ENCODE measurements at places on chromosomes 2 and 18.

DNA sequence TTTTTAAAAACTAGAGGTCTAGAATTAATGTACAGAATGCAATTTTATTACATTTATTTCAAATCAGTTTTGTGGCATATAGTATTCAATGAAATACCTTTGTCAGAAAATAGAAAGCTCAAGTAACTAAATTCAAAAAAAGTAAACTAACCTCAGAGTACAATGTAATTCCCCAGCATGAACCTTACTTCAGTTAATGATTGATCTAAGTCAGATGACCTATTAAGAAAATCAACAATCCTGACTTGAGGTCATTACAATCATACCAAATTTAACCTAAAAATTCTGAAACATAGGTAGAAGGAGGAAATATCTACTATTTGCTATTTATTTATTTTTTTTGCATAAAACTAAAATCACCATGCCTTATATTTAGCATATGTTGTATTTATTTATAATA, 142.9 kb downstream of the CCDC102B start:
- no peak for DNase-seq

- no peak for DNase-seq
Measured at GRCh38 chr18:62011416-62011815, 118.6 kb upstream of the RNF152 start.

DNA sequence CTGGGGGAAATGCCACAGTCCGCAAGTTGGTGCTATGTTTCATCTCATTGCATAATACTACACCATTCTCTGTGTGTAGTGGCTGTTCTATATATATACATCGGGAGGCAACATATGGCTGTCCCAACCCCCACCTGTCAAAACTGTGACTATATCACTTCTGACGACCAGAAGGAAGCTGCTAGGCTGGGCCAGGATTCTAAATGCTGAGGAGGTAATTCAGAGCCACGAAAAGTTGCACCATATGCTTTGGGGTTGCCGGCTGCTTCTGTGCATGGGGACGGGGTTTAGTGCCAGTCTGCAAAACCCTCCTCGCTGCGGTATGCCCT, 117.3 kb downstream of the MSH2 start:
- DNase-seq = no peak

DNA sequence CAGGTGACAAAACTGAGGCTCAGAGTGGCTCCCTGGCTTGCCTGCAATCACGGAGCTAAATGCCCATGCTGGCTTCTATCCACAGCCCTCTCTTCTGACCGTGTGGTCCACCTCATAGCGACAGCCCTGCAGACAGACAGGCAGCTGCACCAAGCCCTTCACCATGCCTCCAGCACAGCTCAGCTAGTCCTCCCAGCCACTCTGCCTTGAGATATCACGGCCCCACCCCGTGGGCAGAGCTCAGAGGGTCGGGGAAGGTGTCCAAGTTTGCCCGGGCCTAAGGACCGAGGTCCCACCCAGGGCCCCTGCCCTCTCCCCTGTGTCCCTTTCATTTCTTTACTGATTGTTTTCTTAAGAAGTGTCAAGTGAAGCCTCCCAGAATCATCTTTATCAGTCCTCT, 128.2 kb upstream of the GLI2 start:
- no peak for DNase-seq

DNA sequence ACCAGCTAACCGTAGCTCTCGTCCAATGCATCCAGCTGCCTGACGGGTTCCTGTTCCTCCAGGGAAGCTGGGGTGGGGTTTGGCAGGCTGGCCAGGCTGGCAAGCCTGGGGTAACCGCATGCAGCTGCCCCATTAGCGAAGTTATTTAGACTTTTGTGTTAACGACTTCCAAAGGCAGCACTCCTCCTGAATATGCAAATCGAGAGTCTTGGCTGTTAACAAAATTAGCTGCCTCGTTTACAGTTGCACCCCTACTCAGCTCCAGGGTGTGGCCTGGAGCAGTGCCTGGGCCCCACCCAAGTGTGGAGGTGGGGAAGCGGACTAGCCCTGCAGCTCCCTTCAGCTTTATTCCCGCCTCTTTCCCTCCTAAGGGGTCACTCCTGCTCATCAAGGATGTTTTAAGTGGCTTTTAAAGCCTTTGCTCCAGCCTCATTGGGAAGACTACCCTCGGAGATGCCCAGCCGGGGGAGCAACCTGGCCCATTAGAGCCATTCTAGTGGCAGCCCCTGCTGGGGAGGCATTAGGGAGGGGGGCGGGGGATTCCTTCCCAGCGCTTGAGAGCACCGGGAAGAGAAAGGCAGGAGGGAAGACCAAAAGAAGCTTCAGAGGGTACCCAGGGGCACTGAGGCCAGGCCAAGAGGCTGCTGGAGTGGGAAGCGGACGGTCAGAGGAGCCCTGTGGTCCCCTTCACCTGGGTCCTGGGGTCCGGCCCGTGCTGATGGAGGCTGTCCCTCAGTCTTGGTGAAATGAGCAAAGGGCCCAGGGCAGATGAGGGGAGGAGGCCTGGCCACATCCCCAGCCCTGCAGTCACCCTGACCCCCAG, 204.1 kb downstream of the CELF4 start:
- no peak for DNase-seq

- no peak for DNase-seq
Measured at GRCh38 chr2:24642351-24642750, 150.8 kb downstream of the PTRHD1 start.

GRCh38 chr2:3751806-3752205, 48.4 kb downstream of the DCDC2C start:
- no peak for DNase-seq

- DNase-seq = no peak
Measured at GRCh38 chr18:3389977-3390376, 60.0 kb upstream of the TGIF1 start.

DNA sequence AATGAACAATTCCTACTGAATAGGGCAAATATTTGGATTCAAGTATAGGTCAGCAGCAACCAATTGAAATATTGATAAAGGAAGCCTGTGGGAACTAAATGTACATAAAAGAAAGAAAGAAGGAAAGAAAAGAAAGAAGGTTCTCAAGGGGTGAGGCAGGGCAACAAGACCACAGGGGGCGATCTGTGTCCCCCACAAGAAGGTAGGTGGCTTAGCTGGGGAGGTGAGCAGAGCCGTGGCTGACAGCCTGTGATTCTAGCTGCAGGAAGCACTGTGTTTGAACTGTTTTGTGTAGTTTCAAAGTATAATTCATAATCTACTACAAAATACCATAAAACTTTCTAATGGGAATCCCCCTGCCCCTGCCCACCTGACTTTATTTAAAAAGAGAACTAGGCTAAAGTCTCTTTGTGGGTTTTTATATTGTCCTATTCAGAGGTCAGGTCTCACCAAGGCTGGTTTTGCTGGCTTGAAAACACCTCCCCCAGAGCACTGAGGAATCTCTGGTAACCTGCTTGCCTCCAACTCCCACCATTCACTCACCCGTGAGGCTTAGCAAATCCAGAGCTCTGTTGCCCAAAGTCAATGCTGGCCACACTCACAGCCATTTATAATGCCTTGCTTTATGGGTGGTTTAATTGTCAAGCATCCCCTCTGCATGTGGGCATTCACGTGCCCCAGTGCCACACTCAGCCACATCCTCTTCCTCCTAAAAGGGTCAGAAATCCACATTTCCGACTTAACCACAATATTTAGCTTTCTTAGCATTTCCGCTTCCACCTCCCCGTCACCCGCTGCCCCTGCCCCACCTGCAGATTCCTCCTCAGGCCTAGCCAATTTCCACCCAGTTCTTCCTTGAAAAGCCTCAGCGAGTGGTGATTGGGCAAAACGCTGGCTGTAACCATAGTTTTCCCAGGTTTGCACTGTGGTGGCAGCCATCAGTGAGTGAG, 36.4 kb upstream of the LMAN1 start:
- DNase-seq = no peak

DNA sequence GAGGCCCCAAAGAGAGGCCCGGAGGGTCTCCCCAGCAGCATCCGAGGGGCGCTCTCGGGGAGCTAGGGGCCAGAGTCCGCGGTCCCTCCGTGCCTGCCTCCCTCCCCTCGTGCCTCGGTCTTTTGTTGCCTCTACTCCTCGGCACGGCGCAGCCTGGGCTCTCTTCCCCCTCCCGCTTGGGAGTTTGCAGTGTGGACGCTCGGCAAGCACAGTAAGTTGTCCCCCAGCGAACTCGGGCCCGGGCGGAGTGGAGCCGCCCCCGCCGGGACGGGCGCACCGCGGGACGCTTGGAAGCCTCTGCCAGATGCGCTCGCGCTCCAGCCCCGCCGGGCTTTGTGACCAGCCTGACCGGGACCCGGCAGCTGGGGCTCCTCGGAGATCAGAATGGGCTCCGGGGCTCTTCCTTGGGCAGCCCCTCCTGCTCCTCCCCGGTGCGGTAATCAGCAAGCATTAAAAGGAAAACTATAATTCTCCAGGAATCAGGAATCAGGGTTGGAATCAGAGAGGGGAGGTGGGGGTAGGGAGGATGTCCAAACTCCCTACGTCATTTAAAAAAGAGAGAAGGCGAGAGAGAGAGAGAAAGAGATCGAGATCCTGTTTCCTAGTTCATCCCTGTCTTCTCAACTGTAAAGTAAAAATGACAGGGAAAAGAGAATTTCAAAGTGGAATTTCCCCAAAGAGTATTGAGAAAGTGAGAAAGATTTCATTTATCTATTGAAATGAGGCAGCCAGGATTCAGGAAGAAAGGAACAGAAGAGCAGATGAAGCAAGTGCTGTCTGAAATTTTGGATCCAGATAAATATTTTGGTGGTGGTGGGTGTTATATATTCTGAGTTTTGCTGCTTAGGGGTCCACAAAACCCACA, 786 bp upstream of the TMEM200C start:
- DNase-seq = no peak

- DNase-seq = no peak
Measured at GRCh38 chr2:234983011-234983726, 31.4 kb downstream of the SH3BP4 start.

GRCh38 chr2:170770606-170771420, 635 bp downstream of the ERICH2 start:
- peak; percentile 52 for DNase-seq

DNA sequence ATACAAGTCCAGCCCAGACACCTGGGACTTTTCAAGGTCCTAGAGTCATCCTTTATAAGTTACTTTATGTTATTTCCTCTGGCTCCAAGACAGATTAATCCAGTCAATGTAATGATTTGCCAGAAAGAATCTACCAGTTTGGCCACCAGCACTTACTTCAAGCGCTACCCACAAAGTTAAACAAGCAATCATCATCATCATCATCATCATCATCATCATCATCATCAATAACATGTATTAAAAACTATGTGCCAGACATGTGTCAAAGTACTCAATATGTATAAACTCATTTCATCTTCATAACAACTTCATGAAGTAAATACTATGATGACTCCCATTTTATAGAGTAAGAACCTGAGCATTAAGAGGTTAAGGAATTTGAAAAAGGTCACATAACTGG, 64.3 kb downstream of the LRP2 start:
- DNase-seq = no peak

DNA sequence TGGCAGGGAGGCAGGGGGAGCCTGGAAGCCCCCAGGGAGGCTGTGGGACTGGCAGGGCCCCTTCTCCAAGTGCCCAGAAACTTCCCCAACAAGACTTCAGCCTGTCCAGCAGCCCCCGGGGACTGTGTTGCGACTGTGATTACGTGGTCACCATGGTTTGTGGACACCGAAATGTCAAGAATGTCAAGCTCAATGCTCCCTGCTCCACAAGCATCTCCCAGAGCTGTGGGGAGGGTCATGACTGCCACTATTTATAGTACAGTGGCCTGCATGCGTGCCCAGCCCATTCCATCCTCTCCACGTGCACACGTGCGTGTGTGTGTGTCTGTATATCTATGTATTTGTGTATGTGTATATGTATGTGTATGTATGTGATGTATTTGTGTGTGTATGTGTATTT, 93.8 kb upstream of the MBOAT2 start:
- DNase-seq = no peak

DNA sequence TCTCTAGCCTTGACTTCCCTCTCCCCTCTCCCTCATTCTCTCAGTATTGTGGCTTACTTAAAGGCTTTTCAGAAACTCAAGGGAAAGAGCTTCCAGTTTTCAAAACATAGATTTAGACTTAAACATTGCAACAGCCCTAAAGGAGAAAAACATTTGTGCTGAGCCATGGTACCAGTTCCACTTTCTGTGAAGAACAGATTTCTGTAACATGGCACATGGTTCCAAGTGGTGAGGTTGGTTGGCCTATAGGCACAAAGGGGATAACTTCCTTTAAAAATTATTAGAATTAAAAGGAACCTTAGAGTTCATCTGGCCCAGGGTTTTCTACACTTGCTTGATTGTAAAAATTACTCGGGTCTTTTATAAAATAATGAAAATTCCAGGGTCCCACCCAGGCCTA, 138.6 kb upstream of the CDCA7 start:
- no peak for DNase-seq

- DNase-seq = no peak
Measured at GRCh38 chr2:111617299-111618225, 266.4 kb downstream of the ANAPC1 start.

GRCh38 chr2:236073867-236074655, 94.1 kb downstream of the GBX2 start:
- no peak for DNase-seq

- DNase-seq = no peak
Measured at GRCh38 chr2:205633994-205634393, 48.3 kb upstream of the NRP2 start.

DNA sequence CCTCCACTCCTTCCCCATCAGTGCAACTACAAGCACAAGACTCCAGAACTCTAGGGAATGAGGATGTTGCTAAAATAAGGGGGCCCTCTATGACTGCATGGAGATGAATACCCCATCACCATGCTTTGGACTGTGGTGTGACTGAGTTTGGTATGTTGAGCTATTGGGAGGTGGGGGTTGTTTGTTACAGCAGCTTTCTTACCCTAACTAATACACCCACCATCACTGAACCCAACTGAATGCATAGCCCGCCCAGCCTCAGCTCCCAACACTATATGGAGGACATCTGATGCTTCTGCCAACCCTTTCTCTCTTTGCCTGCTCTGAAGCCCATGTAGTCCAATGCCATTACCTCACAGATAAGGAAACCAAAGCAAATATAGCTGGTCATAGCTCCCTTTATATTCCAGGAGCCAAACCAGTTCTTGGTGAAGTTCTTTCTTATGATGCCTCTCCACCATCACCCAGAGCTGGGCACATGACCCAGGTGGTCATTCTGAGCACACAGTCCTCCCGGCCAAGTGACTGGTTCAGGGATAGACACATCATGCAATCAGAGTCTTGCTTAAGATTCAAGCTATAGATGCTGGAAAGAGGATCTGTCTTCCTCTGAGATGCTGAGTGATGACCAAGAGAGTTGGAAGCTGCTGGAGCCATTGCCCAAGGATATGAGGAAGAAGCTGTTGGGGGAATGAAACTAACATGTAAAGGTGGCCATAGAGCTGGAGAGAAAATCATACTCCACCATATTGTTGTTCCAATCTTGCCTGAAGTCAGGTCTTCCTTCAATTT, 155.6 kb upstream of the HAAO start:
- no peak for DNase-seq

- DNase-seq = no peak
Measured at GRCh38 chr18:65901522-65901921, 150.7 kb downstream of the CDH7 start.
